Neural progenitor cell (in vitro differentiated cells): ENCODE measurements at places on chromosomes 7 and 10.
A peak's percentile ranks its signal among the peaks of the same experiment; 100 is the strongest.

DNA sequence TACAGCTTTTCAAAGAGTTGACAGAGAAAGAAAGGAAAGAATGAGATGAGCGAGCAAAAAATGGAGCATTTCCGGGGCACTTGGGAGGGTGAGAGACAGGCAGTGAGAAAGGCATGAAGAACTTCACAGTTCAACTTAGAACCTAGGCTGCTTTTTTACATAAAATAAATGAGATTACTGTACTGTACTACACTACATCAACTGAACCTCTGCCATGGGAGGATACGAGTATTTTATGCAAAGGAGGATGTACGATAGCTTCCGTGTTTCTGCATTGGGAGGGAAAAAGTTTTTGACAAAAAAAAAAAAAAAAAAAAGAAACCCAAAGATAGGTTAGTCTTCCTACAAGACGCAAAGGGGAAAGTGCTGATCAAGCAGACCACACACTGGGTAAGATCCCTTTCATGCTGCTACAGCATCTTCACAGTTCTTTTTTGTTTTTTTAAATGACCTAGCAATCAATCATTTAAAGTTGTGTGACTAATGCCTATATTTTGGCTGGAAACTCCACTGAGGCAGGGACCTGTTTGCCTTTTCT, 88.0 kb downstream of the RAPGEF5 start:
- DNase-seq, result no peak

DNA sequence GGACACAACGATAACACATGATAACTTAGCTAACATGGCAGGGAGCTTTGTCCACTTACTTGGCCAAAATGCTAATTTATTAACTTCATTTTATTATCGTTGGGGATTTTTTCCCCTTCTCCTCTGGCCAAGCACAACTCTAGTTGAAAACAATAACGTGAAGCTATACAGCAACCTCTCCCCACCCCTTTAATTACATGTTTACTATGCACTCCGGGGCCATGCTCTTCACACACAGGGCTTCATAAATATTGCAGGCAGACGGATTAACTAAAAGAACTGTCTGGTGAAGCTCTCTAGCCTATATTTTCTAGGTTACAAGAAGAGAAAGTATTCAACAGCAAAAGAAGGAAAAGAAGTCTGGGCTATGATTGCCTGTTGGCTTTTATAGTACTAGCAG, 51.7 kb downstream of the XRCC2 start:
- no peak for DNase-seq

DNA sequence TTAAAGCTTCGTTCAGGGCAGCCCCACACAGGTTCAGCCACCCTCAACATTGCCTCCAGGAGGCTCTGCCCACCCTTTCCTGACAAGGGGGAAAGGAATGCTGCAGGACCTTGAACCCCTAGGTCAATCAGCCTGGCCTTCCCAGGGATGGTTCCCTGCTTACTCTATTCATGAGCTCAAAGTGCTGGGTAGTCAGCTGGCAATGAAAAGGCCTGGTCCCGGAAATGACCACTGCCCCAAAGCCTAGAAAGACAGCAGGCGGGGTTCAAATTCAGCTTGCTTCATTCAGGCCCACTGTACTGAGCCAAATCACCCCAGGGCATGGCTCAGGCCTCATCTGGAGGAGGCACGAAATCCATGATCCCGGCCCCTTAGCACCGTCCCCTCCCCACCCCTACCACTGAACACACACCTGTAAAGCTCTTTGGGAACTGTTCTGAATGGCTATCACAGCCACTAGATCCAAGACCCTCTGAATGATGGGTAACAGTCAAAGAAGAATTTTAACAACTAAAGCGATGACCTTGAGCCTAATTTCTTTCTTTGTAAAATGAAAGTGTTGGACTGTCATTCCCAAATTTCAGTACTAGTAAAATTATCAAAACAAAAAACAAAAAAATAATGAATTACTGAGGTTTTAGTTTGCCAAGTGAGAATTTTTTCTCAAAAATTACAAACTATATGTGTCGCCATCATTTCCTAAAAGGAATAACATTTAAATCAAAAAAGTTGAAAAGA, 1.0 kb downstream of the URGCP start:
- no peak for DNase-seq

GRCh38 chr10:119207713-119208552, 562 bp downstream of the GRK5 start:
- DNase-seq, result peak; percentile 56

DNA sequence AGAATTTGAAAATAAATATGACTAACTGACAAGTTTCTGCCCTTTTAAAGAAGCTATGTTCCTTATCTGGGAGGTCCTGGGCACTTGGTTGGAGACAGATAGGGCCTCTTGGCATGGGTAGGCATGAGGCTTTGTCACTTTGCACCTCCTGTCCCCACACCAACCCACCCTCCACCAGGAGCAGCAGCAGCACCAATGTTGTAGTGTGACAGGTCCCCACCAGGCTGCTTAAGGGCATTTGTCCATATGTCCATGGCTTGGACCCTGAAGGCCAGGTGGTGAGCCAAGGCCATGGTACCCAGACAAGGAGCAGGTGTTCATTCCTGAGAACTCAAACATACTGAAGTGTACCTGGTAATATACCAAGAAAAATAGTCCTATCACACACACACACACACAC, 629.1 kb downstream of the ACTR3B start:
- DNase-seq, result no peak

DNA sequence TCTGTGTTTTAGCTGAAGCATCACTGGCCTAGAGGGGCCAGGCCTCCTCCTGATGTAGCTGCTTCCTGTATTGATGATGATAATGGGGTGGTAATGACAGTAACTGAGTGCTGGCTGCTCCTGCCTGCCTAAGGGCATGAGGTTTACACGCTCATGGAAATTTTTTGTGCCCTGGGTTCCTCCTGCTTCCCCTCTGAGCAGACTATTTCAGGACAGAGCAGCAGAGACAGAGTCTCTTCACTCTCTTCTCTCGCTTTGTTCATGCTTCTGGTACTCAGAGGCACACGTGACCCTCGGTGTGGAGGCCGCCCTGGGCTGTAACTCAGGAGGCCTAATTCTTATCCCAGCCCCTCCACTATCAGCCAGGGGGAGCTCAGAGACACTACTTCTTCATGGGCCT, 27.9 kb downstream of the LRRC20 start:
- peak; percentile 41 for DNase-seq

DNA sequence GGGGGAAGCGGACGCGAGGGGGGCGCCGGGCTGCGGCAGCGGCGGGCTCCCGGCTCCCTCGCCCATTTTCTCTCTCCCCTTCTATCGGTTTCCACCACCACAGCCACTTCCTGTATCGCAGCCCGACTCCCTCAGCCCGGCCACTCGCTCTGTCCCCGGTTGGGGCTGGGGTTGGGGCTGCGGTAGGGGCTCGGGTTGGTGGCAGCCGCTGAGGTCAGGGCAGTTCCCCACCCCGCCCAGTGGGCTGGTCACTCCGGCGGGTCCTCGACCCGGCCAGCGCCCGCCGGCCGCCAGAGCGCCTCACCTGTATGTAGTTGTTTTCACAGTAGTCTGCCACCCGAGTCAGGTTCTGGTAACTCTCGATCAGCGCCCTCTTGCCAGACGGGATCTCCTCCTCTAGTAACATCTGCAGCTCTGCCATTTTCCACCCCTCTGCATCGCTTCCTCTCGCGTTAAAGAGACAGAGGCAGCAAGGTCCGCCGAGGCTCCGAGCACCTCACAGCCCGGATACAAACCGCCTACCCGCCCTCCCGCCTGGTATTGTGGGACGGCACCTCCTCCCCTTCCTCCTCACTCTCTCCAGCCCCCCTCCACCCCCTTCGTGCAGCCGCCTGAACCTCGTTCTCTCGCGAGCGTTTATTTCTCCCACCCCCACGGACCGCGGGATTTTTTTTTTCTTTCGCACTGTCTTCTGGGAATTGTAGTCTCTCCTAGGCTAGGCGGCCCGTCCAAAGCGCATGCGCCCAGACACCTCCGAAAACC, at the start of gene ABI1:
ABI1 (minus strand) TSS at position 516 of the 762 bp plus-strand sequence; CDS start at position 421, 95 bp downstream.
- DNase-seq, result peak; percentile 100

DNA sequence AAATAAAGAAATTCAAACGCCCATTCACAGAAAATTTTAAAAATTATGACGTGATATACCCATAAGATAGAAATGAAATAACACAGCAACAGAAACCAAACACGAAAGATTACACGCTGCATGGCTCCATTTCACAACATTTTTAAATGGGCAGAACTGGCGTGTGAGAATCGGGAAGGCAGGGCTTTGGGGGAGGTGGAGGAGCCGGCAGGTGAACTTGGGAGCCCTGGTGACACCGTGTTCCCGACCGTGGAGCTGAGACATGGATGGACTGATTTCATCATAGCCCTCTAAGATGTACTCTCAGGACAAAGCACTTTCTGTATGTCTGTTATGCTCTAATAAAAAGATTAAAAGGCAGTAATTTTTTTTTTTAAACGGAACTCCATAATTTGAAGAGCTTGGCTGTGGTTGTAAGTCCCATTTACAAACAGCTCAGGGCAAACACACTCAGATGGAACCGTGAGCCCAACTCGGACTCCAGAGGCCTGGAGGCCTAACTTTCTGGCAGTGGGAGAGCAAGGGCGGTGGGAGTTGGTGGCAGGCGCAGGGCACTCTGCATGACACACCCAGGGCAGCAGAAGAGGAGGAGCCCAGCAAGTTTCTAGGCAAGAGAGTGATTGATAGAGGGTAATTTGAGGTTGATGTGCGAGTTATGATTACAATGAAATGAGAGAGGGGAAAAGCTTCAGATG, 203.4 kb downstream of the MAD1L1 start:
- DNase-seq, result no peak

- DNase-seq, result no peak
These were observed 63.9 kb downstream of the STK17A start for GRCh38 chr7:43646603-43647338.

DNA sequence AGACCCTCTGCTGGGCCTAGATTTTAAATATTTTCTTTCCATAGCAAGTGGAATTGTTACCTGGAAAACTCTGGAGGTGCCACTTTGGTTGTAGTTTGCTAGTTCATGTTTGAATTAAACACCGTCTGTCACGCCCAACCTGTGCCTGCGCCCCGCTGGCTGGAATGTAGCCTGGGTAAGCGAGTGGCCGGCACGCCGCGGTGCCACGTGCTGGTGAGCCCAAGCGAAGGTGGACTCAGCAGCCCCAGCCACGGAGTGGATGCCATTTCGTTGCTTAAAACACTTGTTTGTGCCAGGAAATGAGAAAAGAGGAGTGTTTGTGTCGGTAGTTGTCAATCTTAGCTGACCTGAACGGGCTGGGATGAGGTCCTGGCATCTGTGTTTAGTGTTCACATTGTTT, 2.7 kb downstream of the GET4 start:
- no peak for DNase-seq

DNA sequence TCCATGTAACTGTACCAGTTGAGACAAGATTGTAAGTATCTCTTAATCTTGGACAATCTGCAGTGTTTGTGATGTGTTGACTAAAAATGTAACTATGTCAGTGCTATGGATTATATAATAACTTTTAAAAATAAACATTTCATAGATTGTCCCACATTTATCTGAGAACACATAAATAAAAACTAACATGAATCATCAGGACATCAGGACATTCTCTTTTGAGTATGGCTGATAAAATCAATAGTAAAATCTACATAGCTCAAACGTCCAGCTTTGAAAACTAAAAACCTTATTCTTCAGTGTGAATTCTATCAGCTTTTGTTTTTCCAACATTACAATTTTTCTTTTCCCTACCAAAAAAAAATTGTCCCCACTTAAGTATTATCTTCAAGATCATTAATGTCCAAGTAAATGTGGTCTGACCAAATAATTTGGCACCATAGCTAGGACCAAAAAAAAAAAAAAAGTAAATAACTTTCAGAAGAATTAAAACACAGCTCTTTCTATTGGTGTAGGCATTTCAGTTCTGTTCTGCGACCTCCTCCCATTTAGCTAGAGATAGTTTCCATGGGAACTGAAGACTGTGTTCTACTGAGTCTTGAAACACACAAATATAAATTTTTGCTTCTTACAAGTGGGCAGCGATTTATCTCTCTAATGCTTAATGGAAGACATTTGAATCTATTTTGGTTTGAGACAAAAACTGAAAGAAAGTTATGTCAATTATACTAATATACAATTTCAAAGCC, 123.0 kb upstream of the SGCE start:
- no peak for DNase-seq

- DNase-seq, result no peak
These were observed 78.7 kb downstream of the EMX2 start for GRCh38 chr10:117621196-117621595.

DNA sequence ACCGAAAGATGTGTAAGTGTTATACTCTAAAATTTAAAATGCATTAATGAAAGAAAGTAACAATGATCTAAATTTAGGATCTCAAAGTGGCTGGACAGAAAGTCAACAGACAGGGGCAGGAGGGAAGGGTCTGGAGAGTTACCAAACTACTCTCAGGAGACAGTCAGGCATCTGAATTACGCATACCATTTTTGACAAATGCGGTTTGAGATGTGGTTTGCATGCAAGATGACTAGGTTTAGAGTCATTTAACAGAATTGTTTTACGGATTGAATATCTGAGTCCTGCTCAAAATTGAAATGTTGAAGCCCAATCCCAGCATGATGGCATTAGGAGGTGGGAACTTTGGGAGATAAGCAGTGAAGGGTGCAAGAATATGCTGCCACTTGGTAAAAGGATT, 314.1 kb downstream of the WDR11 start:
- no peak for DNase-seq

DNA sequence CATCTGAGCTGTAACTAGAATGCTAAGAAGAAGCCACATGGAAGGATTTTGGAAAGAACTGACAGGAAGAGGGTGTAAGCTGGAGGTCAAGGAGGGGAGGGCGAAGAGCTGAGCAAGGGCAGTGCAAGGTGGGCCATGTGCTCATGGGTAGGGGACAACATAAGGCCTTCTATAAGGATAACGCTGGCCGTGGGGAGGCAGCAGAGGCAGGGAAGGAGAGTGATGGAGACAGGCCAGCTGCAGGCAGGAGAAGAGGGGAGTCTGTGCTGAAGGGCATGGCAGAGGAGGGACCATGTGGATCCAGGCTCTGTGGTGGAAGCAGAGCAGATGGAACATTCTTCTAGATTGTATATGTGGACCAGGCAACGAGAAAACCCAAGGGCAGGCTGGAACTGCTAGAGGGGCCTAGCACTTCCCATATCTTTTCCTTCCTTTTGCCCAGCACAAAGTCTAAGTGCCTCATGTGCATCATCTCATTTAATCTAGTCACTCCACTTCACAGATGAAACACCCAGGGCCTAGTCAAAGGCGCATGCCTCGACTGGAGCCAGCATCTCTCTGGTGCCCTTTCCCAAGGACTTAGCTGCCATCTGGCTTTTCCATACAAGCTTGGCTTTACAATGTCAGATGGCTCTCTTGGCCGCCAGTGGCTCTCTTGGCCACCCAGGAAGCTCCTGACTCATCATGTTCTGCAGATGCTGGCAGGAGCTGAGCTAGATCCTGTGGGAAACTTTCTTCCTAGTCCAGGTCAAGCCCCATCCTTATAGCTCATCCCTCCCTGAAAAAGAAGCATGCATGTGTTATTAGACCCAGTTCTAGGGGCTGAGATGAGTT, 6.6 kb downstream of the LRRC18 start:
- no peak for DNase-seq

GRCh38 chr10:70418713-70419112, 14.8 kb downstream of the EIF4EBP2 start:
- DNase-seq, result no peak

- DNase-seq, result no peak
These were observed 223.7 kb downstream of the MTERF1 start for GRCh38 chr7:91656541-91657482.

- no peak for DNase-seq
These were observed 259.2 kb downstream of the PTEN start for GRCh38 chr10:88122576-88122975.

GRCh38 chr7:106205621-106206222, 79.1 kb downstream of the NAMPT start:
- DNase-seq, result no peak

GRCh38 chr10:5630112-5630436, 36.3 kb downstream of the ASB13 start:
- DNase-seq, result no peak
